Occipital lobe (tissue), 3 donors: ENCODE measurements at places on chromosomes 5 and 9.

GRCh38 chr5:56148453-56148971 lies 84.6 kb downstream of the ANKRD55 start:
- no peak for DNase-seq

- DNase-seq = no peak
These were observed 8.0 kb upstream of the DCP2 start for GRCh38 chr5:112968411-112969106.

- no peak for DNase-seq
These were observed 71.1 kb downstream of the EHMT1 start for GRCh38 chr9:137689745-137690529.

- DNase-seq = no peak
These were observed 3.7 kb downstream of the BAAT start for GRCh38 chr9:101381118-101381517.
